ENCODE measurements at places on chromosomes 3 and 15. TPM values are rescaled to one million over a fixed set of nuclear protein-coding genes. Genes with fewer than 3 reads are reported as not detected.

DNA sequence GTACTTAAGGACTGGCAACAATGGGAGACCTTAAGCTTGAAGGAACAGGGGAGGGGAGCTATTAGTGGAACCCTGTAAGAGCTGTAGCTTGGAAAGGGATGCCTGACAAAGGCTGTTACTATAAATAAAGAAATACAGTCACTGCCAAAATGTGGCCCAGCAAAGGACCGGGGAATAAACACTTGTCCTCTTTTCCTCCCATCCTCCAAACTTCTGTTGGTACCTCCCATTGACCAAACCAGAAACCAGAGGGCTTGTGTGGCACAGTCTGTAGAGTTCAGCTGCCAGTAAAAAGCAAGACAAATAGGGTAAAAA, 25.1 kb upstream of the TCF12 start:
- no peak for DNase-seq

Gene NDUFB5
- 102 TPM for total RNA-seq

Gene LDHAL6B
- not detected for total RNA-seq

DNA sequence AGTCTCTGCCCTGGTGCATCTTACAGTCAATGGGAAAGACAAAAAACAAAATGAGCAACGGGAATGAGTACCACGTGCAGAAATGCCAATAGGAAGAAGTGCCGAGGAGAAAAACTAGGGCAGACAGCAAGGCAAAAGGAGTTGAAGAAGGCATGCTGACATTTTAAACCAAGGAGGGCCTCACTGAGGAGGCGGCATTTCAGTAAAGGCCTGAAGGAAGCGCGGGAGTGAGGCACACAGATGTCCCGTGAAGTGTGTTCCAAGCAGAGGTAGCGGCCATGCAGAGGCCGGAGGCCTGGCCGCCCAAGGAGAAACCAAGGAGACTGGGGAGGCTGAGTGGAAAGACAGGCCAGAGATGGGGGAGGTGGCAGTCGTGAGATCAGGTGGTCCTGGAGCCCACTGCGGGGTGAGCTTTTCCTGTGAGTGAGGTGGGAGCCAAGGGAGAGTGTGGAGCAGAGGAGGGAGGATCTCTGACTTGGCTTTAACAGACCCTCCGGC, 34.8 kb downstream of the DNAJB8 start:
- no peak for DNase-seq

DNA sequence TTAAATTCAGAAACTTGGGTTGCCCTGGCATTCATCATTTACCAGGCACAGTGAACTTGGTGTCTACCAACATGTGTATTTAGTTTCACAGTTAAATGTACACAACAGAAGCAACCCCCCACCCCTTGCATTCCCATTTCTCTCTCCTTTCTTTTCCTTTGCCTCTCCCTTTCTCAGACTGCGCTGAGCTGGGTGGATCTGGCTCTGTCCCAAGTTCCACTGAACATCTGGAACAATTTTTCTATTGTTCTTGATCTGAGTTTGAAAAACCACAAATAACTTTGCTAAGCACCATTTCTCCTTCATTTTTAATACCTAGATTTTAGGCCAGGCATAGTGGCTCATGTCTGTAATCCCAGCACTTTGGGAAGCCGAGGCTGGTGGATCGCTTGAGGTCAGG, 242.2 kb downstream of the ABHD5 start:
- no peak for DNase-seq

GRCh38 chr3:135779590-135780235, 185.8 kb upstream of the PPP2R3A start:
- no peak for DNase-seq

GRCh38 chr3:18258492-18258891, 166.6 kb downstream of the SATB1 start:
- no peak for DNase-seq

- DNase-seq = no peak
Measured at GRCh38 chr15:41568350-41569017, 9.5 kb downstream of the TYRO3 start.

- no peak for DNase-seq
Measured at GRCh38 chr3:69907554-69907953, 92.0 kb upstream of the SAMMSON start.

Gene SYNPR
- not detected for total RNA-seq

Gene SPSB4
- total RNA-seq = not detected

Gene CHRFAM7A
- 0.91 TPM for total RNA-seq

- no peak for DNase-seq
Measured at GRCh38 chr3:113064183-113064582, 73.4 kb downstream of the GTPBP8 start.

GRCh38 chr3:5479229-5479799, 291.8 kb downstream of the EDEM1 start:
- no peak for DNase-seq

DNA sequence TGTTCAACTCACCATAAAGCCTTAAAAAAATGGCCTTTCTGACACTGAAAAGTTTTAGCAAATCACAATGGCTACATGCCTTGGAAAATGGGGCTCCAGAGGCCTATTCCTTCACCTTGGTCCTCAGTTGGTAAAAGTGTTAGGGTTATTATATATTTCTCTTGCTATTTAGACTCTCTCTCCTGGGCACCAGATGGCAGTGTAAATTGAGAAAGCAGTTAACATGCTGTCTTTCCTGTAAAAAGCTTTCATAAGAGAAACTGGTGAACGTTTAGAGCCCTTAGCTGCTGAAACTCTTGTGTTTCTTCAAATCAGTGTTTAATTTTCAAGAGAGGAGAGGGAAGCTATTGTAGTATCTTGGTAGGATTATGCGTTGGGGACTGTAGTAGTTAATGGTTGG, 89.9 kb downstream of the LRTM1 start:
- no peak for DNase-seq

- no peak for DNase-seq
Measured at GRCh38 chr3:3665546-3665945, 133.7 kb upstream of the LRRN1 start.

GRCh38 chr15:34886134-34886533, 83.4 kb downstream of the AQR start:
- DNase-seq = no peak

Gene FBXW12
- total RNA-seq = not detected

- no peak for DNase-seq
Measured at GRCh38 chr15:87871731-87872320, 384.7 kb downstream of the NTRK3 start.

Gene LTF
- not detected for total RNA-seq

Gene SPG21
- 57.2 TPM for total RNA-seq

DNA sequence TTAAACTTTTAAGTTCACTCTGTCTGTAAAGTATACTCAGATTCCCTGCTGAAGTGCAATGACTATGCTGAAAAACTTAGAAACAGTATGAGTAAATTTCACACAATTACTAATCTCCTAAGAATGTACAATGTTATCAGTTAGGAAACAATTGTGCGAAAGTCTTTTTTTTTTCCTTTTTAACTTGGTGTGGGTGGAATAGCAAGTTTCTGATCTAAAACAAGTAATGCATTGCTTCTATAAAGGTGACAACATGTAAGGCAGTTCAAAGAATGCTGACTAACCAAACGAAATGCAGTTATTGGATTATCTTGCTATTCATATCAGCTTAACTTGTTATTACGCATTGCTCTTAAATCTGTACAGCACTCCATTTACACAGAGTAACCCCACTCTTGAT, 19.3 kb upstream of the SLC12A8 start:
- DNase-seq = no peak

GRCh38 chr3:38460377-38461270, 6.9 kb downstream of the ACVR2B start:
- DNase-seq = no peak

GRCh38 chr3:112640930-112641801, at the start of gene CCDC80:
Gene CCDC80 (minus strand): TSS chr3:112641143. CDS start chr3:112639905, 1,238 bp downstream.
- DNase-seq = no peak

- DNase-seq = peak; percentile 50
Measured at GRCh38 chr15:31435912-31436628, 109.4 kb downstream of the KLF13 start.

Gene PP2D1
- total RNA-seq = not detected

DNA sequence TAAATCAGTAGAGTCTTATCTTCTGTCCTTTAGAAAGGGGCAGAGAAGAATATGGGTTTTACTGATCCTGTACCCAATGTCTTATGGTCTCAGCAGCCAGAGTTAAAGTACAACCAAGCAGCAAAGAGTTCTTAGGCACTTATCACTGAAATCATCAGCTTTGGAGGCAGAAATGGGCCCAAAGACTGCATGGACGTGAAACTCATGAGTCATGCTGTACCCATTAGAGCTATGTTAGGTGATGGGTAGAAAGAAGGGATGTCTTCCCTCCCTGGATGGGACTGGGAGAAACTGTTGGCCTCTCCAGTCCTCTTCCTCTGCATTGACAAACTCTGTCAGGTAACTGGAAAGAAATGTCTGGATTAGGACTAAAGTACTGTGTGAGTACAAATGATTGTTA, 63.4 kb downstream of the EOMES start:
- DNase-seq = no peak

- DNase-seq = no peak
Measured at GRCh38 chr3:142940000-142940399, 23.5 kb downstream of the PAQR9 start.

GRCh38 chr15:76320012-76320411, 8.7 kb upstream of the ETFA start:
- DNase-seq = no peak

DNA sequence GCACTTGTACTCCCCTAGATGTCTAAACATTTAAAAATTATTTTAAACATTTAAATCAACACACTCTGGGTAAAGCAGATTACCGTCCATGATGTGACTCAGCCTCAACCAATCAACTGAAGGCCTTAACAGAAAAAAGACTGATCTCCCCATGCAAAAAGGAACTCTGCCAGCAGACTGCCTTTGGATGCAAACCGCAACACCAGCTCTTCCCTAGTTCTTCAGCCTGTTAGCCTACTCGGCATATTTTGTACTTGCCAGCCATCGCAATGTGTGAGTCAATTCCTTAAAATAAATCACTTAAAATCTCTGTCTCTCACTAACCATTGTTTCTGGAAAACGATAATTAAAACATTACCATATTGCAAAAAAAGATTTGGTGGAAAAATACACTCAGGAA, 375.9 kb downstream of the RSL24D1 start:
- no peak for DNase-seq

- no peak for DNase-seq
Measured at GRCh38 chr3:23264413-23264812, 61.3 kb downstream of the UBE2E2 start.

DNA sequence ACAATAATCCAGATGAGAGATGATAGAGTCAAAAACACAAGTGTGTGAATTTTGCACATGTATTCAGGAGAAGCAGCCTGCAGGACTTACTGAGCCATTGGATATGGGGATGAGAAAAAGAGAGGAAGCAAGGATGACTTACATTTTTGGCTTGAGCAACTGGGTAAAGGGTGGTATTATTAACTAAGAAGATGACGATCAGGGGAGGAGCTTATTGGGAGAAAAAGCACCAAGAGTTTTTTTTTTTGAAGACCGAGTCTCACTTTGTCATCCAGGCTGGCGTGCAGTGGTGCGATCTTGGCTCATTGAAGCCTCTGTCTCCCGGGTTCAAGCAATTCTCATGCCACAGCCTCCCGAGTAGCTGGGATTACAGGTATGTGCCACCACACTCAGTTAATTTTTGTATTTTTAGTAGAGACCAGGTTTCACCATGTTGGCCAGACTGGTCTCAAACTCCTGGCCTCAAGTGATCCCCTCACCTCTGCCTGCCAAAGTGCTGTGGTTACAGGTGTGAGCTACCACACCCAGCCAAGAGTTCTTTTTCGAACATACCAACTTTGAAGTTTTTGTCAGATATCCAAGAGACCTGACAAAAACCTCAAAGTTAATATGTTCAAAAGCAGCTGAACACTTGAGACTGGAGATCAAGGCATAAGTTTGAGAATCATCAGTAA, 14.8 kb upstream of the SH3BP5 start:
- peak; percentile 19 for DNase-seq

DNA sequence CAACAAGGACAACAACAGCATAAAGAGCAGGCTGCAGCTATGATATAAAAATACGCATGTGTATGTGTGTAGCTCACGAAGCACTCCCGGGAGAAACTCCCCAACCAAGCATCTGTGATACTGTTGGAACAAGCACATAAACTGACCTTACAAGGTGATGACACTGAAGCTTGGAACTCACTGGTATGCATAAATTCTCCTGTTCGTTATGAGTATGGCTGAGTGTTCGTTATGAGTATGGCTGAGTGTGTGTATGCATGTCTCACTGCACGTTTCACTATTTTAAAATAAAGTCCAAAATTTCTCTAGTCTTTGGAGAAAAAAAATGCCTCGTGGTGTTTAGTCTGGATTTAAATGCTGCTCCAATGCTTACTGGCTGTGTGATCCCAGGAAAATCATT, 256.8 kb downstream of the RORA start:
- DNase-seq = no peak

Gene GCNT3
- total RNA-seq = not detected

- DNase-seq = no peak
Measured at GRCh38 chr3:183822631-183823030, 2.7 kb downstream of the MAP6D1 start.

Gene MYO5C
- 1.3 TPM for total RNA-seq

Gene GATM
- 1.9 TPM for total RNA-seq

DNA sequence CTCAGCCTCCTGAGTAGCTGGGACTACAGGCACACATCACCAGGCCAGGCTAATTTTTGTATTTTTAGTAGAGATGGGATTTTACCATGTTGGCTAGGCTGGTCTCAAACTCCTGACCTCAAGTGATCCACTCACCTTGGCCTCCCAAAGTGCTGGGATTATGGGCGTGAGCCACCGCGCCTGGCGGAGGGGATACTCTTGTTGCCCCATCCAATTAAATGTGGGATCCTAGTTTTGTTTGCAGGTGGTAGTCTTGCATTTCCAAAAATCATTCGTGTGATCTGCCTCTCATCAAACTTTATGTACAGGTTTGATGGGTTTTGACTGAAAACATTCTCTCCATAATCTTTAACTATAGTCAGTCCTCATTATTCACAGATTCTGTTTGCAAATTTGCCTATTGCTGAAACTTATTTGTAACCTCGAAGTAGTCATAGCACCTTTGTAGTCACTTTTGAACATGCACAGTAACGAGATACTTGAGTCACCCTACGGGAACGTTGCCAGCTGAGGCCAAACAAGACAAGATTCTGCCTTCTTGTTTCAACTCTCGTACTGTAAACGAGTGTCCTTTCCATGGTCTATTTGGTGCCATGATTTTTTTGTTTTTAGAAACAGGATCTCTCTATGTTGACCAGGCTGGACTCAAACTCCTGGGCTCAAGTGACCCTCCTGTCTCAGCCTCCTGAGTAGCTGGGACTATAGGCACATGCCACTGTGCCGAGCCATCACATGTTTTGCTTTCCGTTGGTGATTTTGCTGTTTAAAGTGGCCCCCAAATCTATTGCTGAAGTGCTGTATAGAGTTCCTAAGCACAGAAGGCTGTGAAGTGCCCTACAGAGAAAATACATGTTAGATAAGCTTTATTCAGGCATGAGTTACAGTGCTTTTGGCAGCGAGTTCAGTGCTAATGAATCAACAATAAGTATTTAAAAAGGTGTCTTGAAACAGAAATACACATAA, 8.1 kb upstream of the MAPK6 start:
- peak; percentile 43 for DNase-seq

GRCh38 chr3:170689893-170690660, 104.2 kb upstream of the SLC7A14 start:
- peak; percentile 36 for DNase-seq

Data from activated CD4-positive, alpha-beta memory T cell treated with anti-CD3 and anti-CD28 coated beads, Interleukin-2, amount 10 ng/mL, durations not matched to agents 7 days and 5 days (primary cell).